ENCODE measurements at places on chromosomes 11 and 22. TPM values are rescaled to one million over a fixed set of nuclear protein-coding genes. Genes with fewer than 3 reads are reported as not detected.

DNA sequence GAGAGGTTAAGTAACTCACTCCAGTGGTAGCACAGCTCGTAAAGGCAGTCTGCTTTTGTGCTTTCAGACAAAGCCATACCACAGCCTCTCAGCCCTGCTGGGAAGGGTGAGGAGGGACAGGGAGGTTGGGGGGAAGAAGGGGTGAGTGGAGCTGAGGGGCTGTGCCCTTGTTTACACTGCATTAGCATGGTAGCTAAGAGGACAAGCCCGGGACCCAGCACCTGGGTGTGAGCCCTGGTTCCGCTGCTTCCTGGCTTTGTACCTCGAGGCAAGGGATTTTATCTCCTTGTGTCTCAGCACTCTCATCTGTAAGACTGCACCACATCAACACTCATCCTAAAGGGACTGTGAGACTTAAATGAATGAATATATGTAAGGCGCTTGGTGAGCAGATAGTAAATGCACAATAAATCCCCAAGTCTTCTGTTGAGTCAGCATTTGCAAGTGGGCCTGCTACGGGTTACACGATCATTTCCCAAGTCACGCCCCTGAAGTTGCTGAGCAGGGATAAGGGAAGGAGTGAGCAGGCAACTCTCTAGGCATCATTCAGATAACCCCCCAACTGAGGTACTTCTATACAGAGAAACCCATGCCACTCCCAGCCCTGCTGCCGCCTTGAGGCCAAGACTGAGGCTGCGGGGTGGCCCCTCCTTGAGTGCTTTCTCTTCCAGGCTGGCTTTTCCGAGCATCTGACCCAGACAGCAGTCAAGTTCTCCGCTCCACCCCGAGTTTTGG is 7.5 kb downstream of the RASD2 start:
- DNase-seq: no peak

- peak; percentile 55 for DNase-seq
Measured at GRCh38 chr11:17544181-17544622, at the start of gene USH1C. Gene USH1C, minus strand, starts transcription at chr11:17544416. Its CDS starts 109 bp downstream, at chr11:17544307.

GRCh38 chr11:4839851-4840549 is 9.0 kb downstream of the OR51S1 start:
- no peak for DNase-seq

Gene MMP3
- not detected for total RNA-seq

- no peak for DNase-seq
Measured at GRCh38 chr22:48320048-48320682, 1507.5 kb downstream of the BRD1 start.
